Activated CD8-positive, alpha-beta memory T cell treated with anti-CD3 and anti-CD28 coated beads, Interleukin-2, amount 10 ng/mL, durations not matched to agents 7 days and 5 days (primary cell): ENCODE measurements at places on chromosomes 1 and 21. TPM values are rescaled to one million over a fixed set of nuclear protein-coding genes. Genes with fewer than 3 reads are reported as not detected.

HSD3B2 gene
- not detected for total RNA-seq

GRCh38 chr1:25641931-25642573 lies 25.5 kb downstream of the MAN1C1 start:
- peak overlapping the region; percentile 38 for H3K4me3 ChIP-seq
- H3K36me3 ChIP-seq, result peaks cover 53% of the 10 kb centered on the region
- peak; percentile 41 for DNase-seq

DNA sequence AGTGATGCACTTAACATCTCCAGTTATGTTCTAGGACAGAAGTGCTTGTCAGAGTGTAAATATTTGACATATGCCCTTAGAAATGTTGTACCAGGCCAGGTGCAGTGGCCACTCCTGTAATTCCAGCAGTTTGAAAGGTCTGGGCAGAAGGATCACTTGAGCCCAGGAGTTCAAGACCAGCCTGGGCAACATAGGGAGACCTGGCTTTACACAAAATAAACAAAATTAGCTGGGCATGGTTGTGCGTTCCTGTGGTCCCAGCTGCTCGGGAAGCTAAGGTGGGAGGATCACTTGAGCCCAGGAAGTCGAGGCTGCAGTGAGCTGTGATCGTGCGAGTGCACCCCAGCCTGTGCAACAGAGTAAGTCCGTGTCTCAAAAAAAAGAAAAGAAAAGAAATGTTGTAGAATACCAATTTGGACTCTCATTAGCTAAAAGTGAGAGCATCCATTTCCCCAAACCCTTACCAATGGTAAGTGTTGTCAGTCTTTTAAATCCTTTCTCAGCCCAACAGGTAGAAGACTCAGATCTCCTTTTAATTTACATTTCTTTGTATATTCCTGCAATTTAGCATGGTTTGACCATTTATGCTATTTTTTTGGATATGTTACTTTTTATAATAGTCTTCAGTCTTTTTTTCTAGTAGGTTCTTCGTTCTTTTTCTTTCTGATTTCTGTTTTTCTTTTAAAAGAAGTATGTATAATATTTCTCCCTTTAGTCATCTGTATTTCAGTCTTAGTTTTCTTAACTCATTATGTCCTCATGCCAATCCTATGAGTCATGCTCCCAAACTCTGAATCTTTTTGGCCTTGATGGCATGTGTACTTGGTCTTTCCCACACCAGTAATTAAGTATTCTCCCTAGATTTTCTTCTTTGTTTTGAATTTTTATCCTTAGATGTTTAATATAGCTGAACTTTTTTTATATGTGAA lies 74.4 kb downstream of the CAMTA1 start:
- no peak for DNase-seq
- no peak overlapping the region for H3K27ac ChIP-seq
- no peaks in the 10 kb centered on the region for H3K27me3 ChIP-seq
- peaks cover 4% of the 10 kb centered on the region for H3K36me3 ChIP-seq
- H3K4me1 ChIP-seq, result no peaks in the 10 kb centered on the region

GRCh38 chr1:5956022-5956830 lies 36.0 kb downstream of the NPHP4 start:
- H3K4me1 ChIP-seq, result peaks cover 33% of the 10 kb centered on the region
- H3K27ac ChIP-seq, result peak overlapping the region; percentile 69
- no peak for DNase-seq
- H3K36me3 ChIP-seq, result peaks cover 24% of the 10 kb centered on the region
- no peaks in the 10 kb centered on the region for H3K27me3 ChIP-seq
- no peak overlapping the region for H3K4me3 ChIP-seq

DNA sequence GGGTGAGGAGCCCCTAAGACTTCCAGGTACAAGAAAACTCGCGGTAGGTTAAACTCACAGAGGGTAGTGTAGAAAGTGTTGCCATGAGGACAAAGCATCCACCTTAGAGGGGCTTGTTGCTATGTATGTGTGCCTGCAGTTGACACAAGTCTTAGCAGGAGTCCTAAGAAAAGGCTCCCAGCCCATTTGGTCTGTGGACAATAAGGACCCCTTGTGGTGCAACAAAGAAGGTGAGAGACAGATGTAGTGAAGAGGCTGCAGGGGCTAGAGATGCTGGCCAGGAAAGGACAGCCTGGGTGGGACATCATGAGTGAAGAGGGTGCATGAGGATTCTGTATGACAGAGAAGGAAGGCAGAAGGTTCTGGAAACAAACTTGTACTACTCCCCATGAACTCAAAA lies 36.3 kb upstream of the IL10 start:
- peak; percentile 72 for DNase-seq
- H3K27me3 ChIP-seq, result peaks cover 2% of the 10 kb centered on the region
- H3K27ac ChIP-seq, result peak overlapping the region; percentile 18
- peaks cover 55% of the 10 kb centered on the region for H3K4me1 ChIP-seq
- H3K4me3 ChIP-seq, result no peak overlapping the region

DNA sequence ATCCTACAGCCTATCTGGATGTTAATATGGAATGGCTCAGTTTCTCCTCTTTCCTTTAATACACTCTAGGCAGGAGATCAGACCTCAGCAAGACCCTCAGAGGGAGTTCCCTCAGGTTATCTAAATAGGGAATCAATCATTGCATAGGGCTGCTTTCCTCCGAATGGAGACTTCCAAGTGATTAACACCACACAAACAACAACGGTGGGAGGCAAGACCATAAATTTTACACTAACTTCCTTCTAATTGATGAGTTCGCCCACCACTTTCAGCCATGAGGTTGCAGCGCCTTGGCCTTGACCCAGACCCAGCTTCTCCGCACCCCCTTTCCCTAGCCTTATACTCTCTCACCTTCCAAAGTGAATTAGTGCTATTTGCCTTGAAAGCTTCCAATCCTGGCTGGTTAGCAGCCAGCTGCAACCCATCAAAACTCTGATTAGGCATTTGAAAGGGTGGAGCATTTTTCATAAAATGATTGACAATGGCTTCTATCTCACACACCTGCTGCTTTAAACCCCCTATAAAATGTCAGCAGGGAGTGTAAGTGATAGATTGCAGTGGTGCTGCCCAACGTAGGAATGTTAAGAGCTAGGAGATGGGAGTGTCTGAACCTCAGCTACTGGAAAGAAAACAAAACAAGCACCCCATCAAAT lies 534.9 kb upstream of the USP24 start:
- H3K27me3 ChIP-seq, result no peaks in the 10 kb centered on the region
- no peaks in the 10 kb centered on the region for H3K36me3 ChIP-seq
- DNase-seq, result no peak
- H3K4me3 ChIP-seq, result no peak overlapping the region
- no peak overlapping the region for H3K27ac ChIP-seq
- no peaks in the 10 kb centered on the region for H3K4me1 ChIP-seq

DNA sequence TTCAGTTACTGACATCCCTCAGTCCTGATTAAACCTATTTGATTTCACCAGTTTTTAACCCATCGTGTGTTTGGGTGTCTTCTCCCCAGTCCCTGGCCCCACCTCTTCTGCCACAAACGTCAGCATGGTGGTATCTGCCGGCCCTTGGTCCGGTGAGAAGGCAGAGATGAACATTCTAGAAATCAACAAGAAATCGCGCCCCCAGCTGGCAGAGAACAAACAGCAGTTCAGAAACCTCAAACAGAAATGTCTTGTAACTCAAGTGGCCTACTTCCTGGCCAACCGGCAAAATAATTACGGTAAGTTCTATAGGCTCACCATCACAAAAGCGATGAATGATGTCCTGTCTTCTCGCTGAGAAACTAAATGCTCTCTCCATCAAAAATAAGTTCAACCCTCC lies 28.7 kb downstream of the NBPF3 start:
- H3K27me3 ChIP-seq, result no peaks in the 10 kb centered on the region
- no peaks in the 10 kb centered on the region for H3K36me3 ChIP-seq
- H3K27ac ChIP-seq, result no peak overlapping the region
- peak; percentile 53 for DNase-seq
- H3K4me1 ChIP-seq, result no peaks in the 10 kb centered on the region

- no peaks in the 10 kb centered on the region for H3K27me3 ChIP-seq
- DNase-seq, result no peak
- H3K4me3 ChIP-seq, result no peak overlapping the region
- no peak overlapping the region for H3K27ac ChIP-seq
Observed at GRCh38 chr1:102891868-102892625, 216.3 kb downstream of the COL11A1 start.

FYB2 gene
- total RNA-seq, result not detected

GRCh38 chr1:53617851-53618499 lies 121.0 kb downstream of the GLIS1 start:
- peaks cover 4% of the 10 kb centered on the region for H3K27me3 ChIP-seq
- no peak overlapping the region for H3K27ac ChIP-seq
- no peaks in the 10 kb centered on the region for H3K4me1 ChIP-seq
- H3K36me3 ChIP-seq, result no peaks in the 10 kb centered on the region
- peak; percentile 32 for DNase-seq

GRCh38 chr1:59124166-59124565 lies 172.7 kb upstream of the FGGY start:
- peaks cover 18% of the 10 kb centered on the region for H3K4me1 ChIP-seq
- H3K36me3 ChIP-seq, result peaks cover 8% of the 10 kb centered on the region
- DNase-seq, result no peak

GRCh38 chr1:92973203-92973897 lies 12.1 kb upstream of the DIPK1A start:
- peaks cover 54% of the 10 kb centered on the region for H3K4me1 ChIP-seq
- peak overlapping the region; percentile 19 for H3K4me3 ChIP-seq
- peak overlapping the region; percentile 71 for H3K27ac ChIP-seq
- H3K27me3 ChIP-seq, result no peaks in the 10 kb centered on the region

DNA sequence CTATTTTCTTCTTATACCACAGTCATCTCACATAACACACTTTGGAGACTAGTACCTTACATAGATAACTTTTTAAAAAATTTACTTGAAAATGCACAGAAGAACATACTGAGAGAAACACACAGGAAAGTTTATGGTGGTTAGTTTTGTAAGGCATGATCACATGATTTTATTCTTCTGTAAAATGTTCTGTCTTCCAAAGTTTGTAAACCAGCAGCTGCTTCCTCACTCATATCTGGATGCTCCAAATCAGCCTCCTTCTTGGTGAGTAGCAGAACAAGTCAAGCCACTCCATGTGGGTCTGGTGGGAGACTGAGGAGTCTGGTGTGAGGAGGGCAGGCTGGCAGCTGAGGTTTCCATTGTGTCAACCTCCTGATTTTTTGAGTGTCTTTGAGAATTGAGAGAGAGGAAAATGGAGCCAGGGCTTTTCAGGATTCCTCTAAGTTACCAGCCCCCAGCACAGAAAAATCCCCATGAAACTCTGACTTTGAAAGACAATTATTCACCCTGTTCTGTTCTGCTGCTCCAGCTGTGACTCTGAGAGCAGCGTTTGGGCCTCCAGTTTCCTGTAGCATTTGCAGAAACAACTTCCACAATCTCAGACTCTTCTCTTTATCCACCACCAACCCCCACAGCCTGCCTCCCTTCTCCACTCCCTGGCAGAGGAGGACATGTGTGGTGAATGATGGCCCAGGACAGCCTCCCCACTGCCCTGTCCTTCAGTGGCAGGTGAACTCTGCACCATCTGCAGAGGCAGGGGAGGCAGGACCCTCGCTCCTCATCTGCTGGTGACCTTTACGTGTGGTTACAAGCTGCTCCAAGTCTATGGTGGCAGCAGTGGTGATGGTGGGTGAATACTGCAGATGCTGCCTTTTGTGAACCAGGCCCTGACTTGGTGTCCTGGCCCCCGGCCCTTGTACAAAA lies 82.3 kb downstream of the FCRL5 start:
- no peak overlapping the region for H3K27ac ChIP-seq
- no peaks in the 10 kb centered on the region for H3K36me3 ChIP-seq
- no peaks in the 10 kb centered on the region for H3K4me1 ChIP-seq
- DNase-seq, result no peak
- H3K27me3 ChIP-seq, result peaks cover 9% of the 10 kb centered on the region

- no peak overlapping the region for H3K4me3 ChIP-seq
- H3K27me3 ChIP-seq, result peaks cover 8% of the 10 kb centered on the region
- no peak overlapping the region for H3K27ac ChIP-seq
- peaks cover 11% of the 10 kb centered on the region for H3K4me1 ChIP-seq
- H3K36me3 ChIP-seq, result no peaks in the 10 kb centered on the region
- DNase-seq, result no peak
Observed at GRCh38 chr1:234533975-234534876, 55.2 kb upstream of the TARBP1 start.

DNA sequence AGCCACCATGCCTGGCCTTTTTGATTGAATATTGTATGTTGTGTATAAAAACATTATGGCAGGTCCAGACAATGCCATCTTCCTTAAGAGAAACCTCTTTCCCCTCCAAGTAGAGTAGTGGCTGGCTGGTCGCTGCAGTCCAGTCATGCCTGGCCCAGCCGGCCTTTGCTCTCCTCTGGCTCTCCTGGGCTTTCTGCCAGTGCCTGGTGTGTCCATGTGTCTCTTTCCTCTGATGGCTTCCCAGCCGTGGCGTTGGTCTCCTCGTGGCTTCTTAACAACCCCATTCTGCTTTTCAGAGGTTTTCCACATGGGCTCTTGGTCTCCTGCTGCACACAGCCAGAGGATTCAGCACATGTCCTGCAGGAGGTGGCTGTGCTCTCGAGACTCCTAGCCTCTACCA lies 58.7 kb downstream of the DIP2A start:
- no peak overlapping the region for H3K27ac ChIP-seq
- H3K4me3 ChIP-seq, result no peak overlapping the region
- DNase-seq, result no peak
- H3K27me3 ChIP-seq, result no peaks in the 10 kb centered on the region
- peaks cover 42% of the 10 kb centered on the region for H3K36me3 ChIP-seq

BACE2 gene
- 2.4 TPM for total RNA-seq

MAB21L3 gene
- total RNA-seq, result not detected

IFNGR2 gene
- 0.96 TPM for total RNA-seq

GRCh38 chr1:54671985-54672608 lies 30.5 kb downstream of the MROH7 start:
- peak; percentile 90 for DNase-seq
- H3K36me3 ChIP-seq, result no peaks in the 10 kb centered on the region
- peak overlapping the region; percentile 73 for H3K27ac ChIP-seq
- H3K4me3 ChIP-seq, result peak overlapping the region; percentile 5

GRCh38 chr1:167077128-167077867 lies 12.9 kb downstream of the GPA33 start:
- H3K4me3 ChIP-seq, result no peak overlapping the region
- H3K36me3 ChIP-seq, result no peaks in the 10 kb centered on the region
- peaks cover 20% of the 10 kb centered on the region for H3K4me1 ChIP-seq
- no peak for DNase-seq
- H3K27ac ChIP-seq, result no peak overlapping the region

GRCh38 chr1:202237052-202237451 lies 43.5 kb downstream of the LGR6 start:
- peaks cover 8% of the 10 kb centered on the region for H3K4me1 ChIP-seq
- no peak overlapping the region for H3K27ac ChIP-seq
- peaks cover 19% of the 10 kb centered on the region for H3K27me3 ChIP-seq
- DNase-seq, result peak; percentile 50

CCDC17 gene
- total RNA-seq, result 3.9 TPM

- peaks cover 50% of the 10 kb centered on the region for H3K4me1 ChIP-seq
- DNase-seq, result no peak
- no peak overlapping the region for H3K27ac ChIP-seq
- H3K36me3 ChIP-seq, result no peaks in the 10 kb centered on the region
Observed at GRCh38 chr1:200891774-200892157, 2.9 kb upstream of the INAVA start.
